ENCODE measurements at places on chromosomes 3 and 15.

GRCh38 chr3:41198526-41198925 is 779 bp upstream of the CTNNB1 start:
- DNase-seq = peak; percentile 39

- no peak for DNase-seq
These were observed 554.5 kb downstream of the AGBL1 start for GRCh38 chr15:86634146-86634545.

- DNase-seq = no peak
These were observed 1.1 kb upstream of the CD200R1 start for GRCh38 chr3:112976001-112976400.

DNA sequence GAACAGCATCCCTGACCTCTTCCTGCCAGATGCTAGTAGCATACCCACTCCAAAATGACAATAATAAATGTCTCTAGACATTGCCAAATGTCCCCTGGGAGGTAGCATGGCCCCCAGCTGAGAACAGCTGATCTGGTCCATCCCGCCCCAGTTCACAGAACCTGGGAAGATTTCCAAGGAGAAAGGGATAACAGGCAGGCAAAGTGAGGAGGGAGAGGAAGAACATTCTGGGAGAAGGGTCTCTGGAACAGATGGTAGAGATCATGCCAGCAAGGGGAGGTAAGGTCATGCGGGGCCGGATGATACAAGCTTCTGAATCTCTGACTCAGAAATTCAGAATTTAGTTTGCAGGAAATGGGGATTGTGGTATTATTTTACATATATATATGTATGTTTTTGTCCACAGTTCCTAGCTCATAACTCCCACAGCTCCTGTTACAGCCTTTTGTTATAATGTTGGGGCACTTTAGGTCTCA is 192.7 kb downstream of the SUCLG2 start:
- peak; percentile 12 for DNase-seq

GRCh38 chr15:29337156-29337959 is 67.7 kb upstream of the NSMCE3 start:
- peak; percentile 71 for DNase-seq

DNA sequence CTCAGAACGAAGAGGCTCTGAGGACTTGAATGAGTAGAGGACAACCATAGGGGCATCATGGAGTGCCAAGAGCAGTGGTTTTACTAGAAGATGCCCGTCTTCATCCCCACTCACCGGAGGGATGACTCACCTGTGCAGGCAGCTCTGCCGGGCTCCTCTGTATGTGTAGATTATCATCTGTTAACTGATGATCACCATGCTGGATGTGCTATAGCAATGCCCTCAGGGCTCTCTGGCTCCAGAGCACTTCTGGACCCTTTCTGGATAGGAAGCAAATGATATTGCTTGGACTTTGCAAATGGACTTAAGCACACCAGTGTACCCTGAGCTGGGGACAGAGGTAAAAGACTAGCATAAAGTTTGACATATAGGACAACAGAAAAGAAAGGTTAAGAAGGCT is 10.2 kb upstream of the TGFBR2 start:
- DNase-seq = no peak

GRCh38 chr15:54577476-54578250 is 599.4 kb downstream of the UNC13C start:
- no peak for DNase-seq

DNA sequence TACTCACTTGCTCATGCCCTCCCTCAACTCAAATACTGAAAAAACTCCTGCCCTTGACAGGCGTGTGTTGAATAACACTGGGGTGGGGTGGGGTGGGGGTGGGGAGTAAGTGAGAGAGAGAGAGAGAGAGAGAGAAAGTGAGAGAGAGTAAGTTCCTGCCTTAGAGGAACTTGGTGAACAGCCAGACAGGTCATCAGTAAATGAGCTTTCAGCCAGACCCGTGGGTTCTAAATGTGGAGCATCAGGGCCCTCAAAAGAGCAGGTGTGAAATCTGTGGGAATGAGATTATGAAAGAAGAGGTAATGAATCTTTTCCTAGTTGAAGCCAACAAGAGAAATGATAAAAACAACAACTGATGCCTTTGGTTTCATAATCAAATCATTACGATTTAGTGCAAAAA is 134.4 kb upstream of the FAM3D start:
- DNase-seq = no peak

DNA sequence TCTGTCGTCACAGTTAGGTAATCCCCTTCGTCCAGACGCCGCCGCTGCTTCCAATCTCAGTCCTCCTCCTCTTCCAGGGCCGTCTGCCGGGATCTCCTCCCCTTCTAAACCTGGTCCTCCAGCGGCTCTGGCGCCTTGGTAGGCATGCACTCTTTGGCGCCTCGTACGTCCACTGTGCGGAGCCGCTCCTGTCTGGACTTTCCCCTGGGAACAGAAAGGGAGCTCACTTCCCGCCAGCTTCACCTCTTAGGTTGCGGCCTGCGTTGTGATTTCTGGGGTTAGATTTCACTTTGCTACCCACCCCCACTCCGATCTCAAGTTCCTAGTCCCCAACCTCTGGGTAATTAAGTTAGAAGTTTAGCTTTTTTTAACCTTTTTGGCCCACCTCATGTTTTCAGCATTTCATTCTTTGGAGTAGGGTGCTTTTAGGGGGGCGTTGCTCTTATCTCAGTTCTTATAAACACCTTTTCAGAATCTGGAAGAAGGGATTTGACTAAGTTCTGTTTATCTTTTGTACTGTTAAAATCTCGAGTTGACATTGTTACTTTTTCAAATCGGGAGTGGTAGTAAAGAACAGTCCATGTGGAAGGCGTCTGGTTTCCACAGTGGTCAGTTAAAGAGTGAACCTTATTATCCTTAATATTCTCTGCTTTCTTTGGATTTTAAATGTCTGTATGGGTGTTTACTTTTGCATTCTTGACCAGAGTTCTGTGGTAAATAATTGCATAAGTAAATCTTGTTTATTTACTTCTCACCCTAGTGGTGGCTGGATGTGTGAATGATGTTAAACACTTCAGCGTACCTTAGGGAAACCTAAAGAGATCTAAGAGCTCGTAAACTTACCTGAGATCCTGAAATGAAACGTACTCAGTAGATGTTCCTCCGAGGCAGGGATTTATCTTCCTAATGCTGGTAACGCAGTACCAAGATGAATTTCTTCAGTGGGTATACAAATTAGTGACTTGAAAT is 611 bp downstream of the CTDSPL2 start:
- peak; percentile 74 for DNase-seq

- no peak for DNase-seq
These were observed 51.8 kb downstream of the KLHL6 start for GRCh38 chr3:183503746-183504145.

GRCh38 chr3:13509059-13509815 is 29.1 kb downstream of the HDAC11 start:
- DNase-seq = no peak

DNA sequence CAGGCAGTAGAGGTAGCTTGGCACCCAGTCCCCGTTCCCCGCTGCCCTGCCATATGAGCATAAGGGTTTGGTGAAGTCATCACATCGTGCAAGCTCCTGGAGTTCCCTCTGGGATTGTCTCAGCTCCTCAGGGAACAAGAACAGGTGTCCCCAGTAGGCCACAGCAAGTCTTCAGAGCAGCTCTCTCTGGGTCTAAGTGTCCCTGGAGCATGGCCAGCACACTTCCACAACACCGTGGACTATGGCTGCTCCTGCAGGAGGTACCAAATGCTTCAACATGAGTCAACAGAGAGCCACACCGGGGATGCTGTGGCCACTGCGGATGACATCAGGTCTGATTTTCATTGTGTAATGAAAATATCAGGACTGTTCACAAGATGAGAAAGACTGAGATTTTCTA is 23.1 kb downstream of the ABHD6 start:
- no peak for DNase-seq

- peak; percentile 92 for DNase-seq
These were observed 39.8 kb downstream of the IDH2 start for GRCh38 chr15:90062462-90062932.

- DNase-seq = no peak
These were observed 31.4 kb upstream of the LSAMP start for GRCh38 chr3:116476691-116477090.

DNA sequence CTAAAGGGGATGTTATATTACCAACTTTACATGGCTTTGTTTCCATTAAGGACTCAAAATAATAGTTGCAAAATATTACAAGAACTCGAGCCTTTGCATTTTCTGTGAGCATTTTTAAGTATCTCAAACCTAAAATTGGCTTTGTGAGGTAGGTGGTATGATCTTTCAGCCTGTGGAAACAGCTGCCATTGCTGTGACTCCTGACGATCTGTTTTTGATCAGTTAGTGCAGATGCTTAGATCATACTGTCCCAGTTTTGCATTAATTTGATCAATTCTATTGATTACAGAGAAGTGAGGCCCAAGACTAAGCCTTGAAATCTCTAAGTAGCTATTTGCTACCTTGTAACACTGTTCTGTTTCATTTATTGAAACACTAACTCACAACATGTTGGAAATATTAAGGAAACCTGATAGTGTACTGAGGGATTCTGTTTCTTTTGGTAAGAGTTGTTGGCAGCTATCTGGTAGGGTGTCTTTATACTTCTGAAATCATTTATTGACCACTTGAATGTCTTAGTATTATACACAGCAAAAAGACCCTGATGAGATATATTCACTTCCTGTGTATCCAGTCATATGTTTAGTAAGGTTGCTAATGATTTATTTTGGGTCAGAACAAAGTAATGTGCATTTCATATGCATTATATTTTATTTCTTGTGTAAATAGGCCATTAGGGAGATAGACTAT is 14.8 kb downstream of the SKIL start:
- DNase-seq = no peak

- DNase-seq = peak; percentile 11
These were observed 495.2 kb upstream of the EPHA6 start for GRCh38 chr3:96319166-96319565.

DNA sequence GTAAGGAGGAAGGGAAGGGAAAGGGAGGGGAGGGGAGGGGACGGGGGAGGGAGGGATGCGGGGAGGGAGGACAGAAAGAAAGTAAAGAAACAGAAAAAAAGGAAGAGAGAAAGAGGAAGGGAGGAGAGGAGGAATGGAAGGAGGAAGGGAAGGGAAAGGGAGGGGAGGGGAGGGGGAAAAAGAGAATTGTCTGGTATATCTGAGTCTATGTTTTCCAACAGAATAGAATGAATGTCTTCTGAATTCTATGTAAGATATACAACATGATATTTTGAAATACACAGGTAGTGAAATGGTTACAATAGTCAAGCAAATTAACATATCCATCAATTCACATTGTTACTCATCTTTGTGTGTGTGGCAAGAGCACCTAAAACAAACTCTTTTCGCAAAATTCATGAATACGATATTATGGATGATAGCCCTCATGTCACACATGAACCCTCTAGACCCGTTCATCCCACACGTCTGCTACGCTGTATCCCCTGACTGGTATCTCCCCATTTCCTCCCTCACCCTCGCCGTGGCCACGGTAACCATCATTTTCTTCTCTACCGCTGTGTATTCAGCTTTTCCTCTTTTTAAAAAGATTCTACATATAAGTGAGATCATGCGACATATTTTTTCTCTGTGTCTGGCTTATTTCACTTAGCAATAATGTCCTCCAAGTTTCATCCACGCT is 168.9 kb downstream of the XXYLT1 start:
- DNase-seq = no peak

GRCh38 chr3:49157289-49157688 is 8.8 kb downstream of the CCDC71 start:
- no peak for DNase-seq

- DNase-seq = peak; percentile 15
These were observed 103.9 kb downstream of the ISL2 start for GRCh38 chr15:76440441-76440840.

DNA sequence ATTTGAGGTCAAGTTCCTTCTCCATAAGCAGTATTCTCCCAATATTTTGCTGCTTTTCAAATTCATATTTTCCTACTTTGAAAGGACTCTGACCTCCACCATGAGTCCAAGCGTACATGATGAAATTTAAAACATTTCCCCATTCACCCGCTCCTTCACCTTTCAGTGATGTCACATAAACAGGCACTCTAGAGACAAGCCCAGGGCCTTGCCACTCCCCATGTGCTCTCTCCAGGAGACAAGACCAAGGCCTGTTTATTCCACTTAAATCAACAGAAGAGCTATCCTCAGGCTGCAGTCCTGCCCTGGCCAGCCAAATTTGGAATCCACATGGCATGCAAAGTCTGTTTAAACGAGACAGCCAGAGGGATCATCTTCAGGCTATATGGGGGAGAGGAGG is 161.5 kb downstream of the ARRDC4 start:
- DNase-seq = no peak

DNA sequence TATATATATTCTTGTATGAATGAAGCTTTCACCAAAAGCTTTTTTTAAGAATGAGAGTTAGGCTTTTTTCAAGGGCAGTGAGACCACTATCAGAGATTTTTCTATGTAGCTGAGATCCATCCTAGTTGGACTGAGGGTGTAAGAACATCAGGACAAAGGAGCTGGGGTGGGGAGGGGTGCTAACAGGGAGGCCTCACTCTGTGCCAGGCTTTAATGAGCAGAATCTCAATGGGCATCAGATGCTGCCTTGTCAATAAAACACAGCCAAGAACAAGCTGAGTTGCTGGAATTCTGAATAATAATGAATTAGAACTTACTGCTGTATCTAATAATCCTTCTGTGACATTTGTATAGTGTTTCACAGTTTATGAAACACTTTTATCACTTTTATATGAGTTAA is 41.4 kb upstream of the USP3 start:
- DNase-seq = no peak

GRCh38 chr15:99603828-99604227 is 38.0 kb downstream of the MEF2A start:
- no peak for DNase-seq

GRCh38 chr3:197820550-197821335 is 29.7 kb downstream of the LRCH3 start:
- peak; percentile 75 for DNase-seq

GRCh38 chr3:138355071-138355470 is 6.7 kb downstream of the MRAS start:
- no peak for DNase-seq

DNA sequence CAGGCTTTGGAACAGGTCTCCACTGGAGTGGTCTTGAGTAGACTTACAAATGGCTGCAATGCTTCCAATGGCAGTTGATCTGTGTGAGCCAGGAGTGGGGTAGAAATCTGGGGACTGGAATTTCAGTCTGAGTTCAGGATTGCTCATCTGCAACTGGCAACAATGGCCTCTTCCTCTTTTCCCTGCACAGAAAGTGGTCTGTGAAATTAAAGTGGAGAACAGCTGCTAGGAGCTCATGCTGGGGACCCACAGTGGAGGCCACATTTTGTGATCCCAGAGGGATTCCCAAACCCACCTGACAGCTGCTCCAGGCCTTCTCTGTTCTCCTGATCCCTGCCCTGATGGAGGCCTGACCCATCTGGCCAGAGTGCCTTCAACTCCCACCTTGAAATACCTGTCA is 49.6 kb downstream of the CEMIP start:
- no peak for DNase-seq

- no peak for DNase-seq
These were observed 539.5 kb downstream of the NAALADL2 start for GRCh38 chr3:175398676-175399075.

DNA sequence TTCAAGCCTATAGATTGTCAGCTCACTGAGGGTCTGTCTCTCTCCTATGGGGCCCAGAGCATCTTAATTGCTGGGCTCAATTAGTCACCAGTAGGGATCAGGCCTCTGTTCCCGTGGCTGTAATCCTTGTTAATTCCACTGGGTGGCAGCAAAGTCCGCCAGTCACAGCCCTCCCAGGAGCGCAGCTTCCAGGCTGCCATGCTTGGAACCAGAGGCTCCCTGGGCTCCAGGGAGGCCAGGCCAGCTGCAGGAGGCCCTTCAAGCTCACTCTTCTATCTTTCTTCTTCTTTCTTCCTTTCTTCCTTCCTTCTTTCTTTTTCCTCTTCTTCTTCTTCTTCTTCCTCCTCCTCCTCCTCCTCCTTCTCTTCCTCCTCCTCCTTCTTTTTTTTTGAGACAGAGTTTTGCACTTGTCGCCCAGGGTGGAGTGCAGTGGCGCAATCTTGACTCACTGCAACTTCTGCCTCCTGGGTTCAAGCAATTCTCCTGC is 14.4 kb downstream of the RNU5B-1 start:
- DNase-seq = peak; percentile 83
